ENCODE measurements at places on chromosomes 2 and 18.

DNA sequence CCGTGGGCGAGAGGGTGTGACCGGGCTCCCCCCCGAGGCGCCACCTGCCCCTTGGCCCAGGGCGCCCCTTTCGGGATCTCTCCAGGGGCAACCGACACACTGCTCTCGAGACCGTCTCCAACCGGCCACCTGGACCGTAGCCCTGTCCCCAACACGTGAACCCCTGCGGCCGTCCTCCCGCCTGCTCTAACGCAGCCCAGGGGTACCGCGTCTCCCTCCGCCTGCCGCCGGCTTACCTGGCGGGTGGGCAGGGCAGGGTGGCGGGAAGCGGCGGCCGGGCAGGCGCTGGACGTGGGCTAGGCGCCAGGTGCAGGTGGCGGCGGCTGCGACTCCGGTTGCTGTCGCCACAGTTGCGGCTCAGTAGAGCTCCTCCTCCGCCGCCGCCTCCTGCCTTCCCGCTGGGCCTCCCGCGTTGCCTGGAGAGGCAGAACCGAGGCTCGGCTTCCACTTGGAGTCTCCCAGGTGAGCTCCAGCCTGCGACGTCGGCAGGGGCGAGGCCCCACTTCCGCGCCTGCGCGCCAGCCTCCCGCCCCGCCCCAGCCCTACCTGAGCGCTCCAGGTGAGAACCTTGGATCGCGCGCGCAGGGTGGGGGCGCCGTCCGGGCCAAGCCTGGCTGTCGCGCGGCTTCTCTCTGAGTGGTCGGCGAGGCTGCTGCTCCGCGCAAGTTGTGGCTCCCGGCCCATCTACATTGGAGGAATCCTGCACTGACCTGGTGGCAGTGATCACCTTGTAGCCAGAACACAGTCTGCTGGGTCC is at the start of gene GALNT3:
Gene GALNT3, minus strand, starts transcription at position 469 of the 757 bp plus-strand sequence. CDS start 23,547 bp downstream, outside the sequence.
- no peak for DNase-seq

- no peak for DNase-seq
Measured at GRCh38 chr2:204258890-204259289, 286.4 kb upstream of the PARD3B start.

- DNase-seq = no peak
Measured at GRCh38 chr18:70419526-70419925, 130.7 kb downstream of the SOCS6 start.

DNA sequence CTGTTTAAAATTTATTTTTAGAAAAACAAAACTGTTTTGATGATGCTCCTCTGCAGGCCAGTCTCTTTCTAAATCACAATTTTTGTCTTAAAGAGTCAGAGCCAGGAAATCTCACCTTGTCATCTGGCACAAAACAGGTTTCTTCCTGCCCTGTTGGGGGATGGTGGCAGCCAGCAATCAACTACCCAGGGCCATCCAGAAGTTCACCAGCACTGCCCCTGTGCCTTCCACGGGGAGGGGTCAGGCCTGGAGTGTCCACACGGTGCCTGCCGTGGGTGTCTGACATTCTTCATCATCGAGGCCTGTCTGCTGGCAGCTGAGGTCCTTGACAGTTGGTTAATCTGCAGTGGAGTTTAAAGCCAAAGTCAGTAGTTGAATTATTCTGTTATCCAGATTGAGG is 40.0 kb upstream of the BMP10 start:
- DNase-seq = no peak
